Suprapubic skin (tissue), 4 donors: ENCODE measurements at places on chromosomes 2 and 18. TPM values are rescaled to one million over a fixed set of nuclear protein-coding genes. Genes with fewer than 3 reads are reported as not detected.

DNA sequence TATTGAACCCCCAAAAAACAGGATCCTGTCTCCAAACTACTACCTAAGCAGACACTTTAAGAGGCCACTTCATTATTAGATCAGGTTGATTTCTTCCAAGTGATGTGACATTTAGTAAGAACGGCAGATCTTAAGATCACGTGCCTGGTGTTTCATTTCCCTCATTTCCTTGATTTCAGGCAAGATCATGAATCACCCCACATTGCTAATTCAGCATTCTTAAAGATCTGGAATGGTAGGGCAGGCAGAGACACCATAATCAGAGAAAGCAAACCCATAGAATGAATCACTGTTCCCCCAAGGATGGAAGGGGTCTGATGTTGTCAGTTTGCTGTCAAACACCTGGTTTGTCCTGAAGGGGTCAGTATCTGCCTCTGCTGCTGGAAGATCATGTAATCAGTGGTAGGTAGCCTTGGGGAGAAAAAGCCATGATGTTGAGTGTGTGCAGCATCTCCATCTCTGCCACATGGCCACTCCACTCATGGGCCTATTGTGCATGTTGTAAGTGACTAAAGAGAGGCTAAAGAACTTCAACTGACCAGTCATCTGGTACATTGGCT, 133.9 kb downstream of the ARHGAP15 start:
- no peaks in the 10 kb centered on the region for H3K36me3 ChIP-seq
- no peak overlapping the region for H3K4me3 ChIP-seq
- peaks cover 3% of the 10 kb centered on the region for H3K4me1 ChIP-seq
- DNase-seq: no peak
- no peak overlapping the region for H3K27ac ChIP-seq
- no peaks in the 10 kb centered on the region for H3K27me3 ChIP-seq

- H3K36me3 ChIP-seq: peaks cover 95% of the 10 kb centered on the region
- H3K4me3 ChIP-seq: no peak overlapping the region
- no peaks in the 10 kb centered on the region for H3K4me1 ChIP-seq
- H3K27ac ChIP-seq: no peak overlapping the region
- DNase-seq: no peak
- no peaks in the 10 kb centered on the region for H3K27me3 ChIP-seq
These were observed 56.0 kb upstream of the PTH2R start for GRCh38 chr2:208350610-208351009.

DNA sequence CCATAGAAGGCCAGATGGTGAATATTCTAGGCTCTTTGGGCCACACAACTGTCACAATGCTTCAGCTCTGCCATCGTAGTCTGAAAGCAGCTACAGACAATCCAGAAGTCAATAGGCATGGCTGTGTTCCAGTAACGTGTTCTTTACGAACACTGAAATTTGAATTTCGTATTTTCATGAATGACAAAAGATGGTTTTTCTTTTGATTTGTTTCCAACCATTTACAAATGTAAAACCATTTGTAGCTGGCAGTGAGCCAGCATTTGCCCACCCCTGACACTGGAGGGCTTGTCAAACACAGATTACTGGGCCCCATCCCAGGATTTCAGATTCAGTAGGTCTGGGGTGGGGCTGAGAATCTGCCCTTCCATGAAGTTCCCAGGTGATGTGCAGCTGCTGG, 83.0 kb upstream of the ATG16L1 start:
- no peak overlapping the region for H3K4me3 ChIP-seq
- H3K36me3 ChIP-seq: peaks cover 9% of the 10 kb centered on the region
- no peak overlapping the region for H3K27ac ChIP-seq
- H3K4me1 ChIP-seq: no peaks in the 10 kb centered on the region

The EML6 gene
- 5.0 TPM for total RNA-seq

The GKN1 gene
- not detected for total RNA-seq

GRCh38 chr2:33392366-33392765, 84.1 kb upstream of the RASGRP3 start:
- no peaks in the 10 kb centered on the region for H3K36me3 ChIP-seq
- H3K4me1 ChIP-seq: no peaks in the 10 kb centered on the region
- no peak for DNase-seq
- H3K27me3 ChIP-seq: no peaks in the 10 kb centered on the region
- no peak overlapping the region for H3K27ac ChIP-seq

The LRRC30 gene
- total RNA-seq: not detected

The ABCB11 gene
- total RNA-seq: 0.29 TPM

The YPEL5 gene
- 102 TPM for total RNA-seq

DNA sequence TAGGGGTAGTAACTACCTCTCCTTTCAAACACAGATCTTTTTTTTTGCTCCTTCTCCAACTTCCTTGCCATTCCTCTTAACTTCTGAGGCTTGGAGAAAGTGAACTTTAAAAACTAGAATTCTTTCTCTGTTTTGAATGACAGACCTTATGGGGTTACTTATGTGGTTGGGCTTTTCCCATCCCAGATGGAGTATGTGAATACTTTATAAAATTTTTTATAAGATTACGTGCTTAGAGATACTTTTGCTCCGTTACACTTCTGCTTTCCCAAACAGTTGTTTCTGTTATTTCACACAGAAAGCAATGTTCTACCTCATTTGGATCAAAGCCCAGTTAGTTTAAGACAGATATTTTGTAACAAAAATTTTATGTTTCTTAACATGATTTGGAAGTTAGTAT, 20.2 kb downstream of the GREB1L start:
- H3K4me3 ChIP-seq: no peak overlapping the region
- DNase-seq: no peak
- no peak overlapping the region for H3K27ac ChIP-seq
- no peaks in the 10 kb centered on the region for H3K36me3 ChIP-seq

The SCLY gene
- total RNA-seq: 14.5 TPM

DNA sequence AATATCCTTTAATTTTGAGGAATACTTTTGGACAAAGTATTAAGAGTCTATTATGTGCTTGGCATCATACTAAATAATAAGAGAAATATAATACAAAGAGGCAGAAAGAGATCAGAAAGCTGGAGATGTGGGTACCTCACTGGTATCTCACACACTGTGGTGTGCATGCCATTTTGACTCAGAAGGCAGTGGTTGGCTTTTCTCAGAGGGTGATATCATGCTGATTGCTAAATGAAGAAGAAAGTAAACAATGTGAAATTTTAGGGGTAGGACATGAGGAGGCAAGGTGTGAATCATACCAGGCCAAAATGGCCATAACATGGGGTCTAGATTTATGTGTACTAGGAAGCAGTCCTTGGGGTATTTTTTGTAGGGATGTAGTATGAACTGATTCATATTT, 16.6 kb upstream of the SPOPL start:
- H3K4me1 ChIP-seq: peaks cover 2% of the 10 kb centered on the region
- no peaks in the 10 kb centered on the region for H3K36me3 ChIP-seq
- H3K4me3 ChIP-seq: no peak overlapping the region

GRCh38 chr2:190088917-190089316, 26.4 kb upstream of the MSTN start:
- no peaks in the 10 kb centered on the region for H3K4me1 ChIP-seq
- no peaks in the 10 kb centered on the region for H3K27me3 ChIP-seq
- no peaks in the 10 kb centered on the region for H3K36me3 ChIP-seq
- H3K27ac ChIP-seq: no peak overlapping the region
- no peak for DNase-seq

DNA sequence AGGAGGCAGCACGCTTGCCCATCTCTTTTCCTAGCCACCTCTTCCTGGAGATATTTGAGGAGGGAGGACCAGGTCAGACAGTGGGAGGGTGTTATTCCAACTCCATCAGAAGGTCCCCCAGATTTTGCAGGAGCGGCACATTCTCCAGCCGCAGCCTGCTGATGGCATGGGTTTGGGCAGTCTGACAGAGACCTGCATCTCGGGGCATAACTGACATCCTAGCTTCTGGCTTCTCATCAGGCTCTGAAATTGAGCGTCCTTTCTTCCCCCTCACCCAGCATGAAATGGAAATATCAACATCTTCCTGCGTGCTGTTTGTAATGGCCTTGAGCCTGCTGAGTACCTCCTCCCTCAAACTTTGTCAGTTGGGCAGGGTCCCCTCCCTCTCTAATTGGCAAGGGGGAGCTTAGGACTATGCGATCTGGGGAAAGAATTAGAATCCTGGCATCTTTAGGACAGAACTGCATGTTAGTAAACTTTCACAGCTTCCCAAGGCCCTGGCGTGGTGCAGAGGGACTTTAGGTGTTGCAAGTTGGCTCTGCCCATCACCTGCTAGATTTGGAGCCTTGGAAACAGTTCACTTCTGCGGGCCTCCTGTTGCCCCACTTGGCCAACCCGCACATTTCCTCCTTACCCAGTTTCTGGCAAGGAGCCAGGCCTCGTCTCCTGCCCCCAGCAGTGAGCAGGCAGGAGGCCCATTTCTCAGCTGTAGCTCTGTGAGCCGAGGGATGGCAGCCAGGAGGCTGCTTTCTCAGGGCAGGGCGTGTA, 2.2 kb downstream of the ITM2C start:
- H3K4me1 ChIP-seq: peaks cover 40% of the 10 kb centered on the region
- no peak for DNase-seq
- no peaks in the 10 kb centered on the region for H3K36me3 ChIP-seq
- no peak overlapping the region for H3K4me3 ChIP-seq

- H3K36me3 ChIP-seq: no peaks in the 10 kb centered on the region
- H3K4me1 ChIP-seq: no peaks in the 10 kb centered on the region
- no peak overlapping the region for H3K27ac ChIP-seq
- peak; percentile 77 for DNase-seq
- peaks cover 8% of the 10 kb centered on the region for H3K27me3 ChIP-seq
These were observed 11.4 kb upstream of the ALPI start for GRCh38 chr2:232444409-232445148.

GRCh38 chr18:8537400-8537799, 71.8 kb upstream of the RAB12 start:
- no peak overlapping the region for H3K4me3 ChIP-seq
- no peaks in the 10 kb centered on the region for H3K27me3 ChIP-seq
- no peak for DNase-seq
- no peaks in the 10 kb centered on the region for H3K4me1 ChIP-seq

GRCh38 chr2:213490087-213490486, 205.8 kb downstream of the SPAG16 start:
- H3K36me3 ChIP-seq: no peaks in the 10 kb centered on the region
- no peak overlapping the region for H3K4me3 ChIP-seq
- no peak overlapping the region for H3K27ac ChIP-seq

The PLEKHB2 gene
- 59.9 TPM for total RNA-seq

The TUBA3D gene
- not detected for total RNA-seq

The FAM110C gene
- total RNA-seq: 14.0 TPM

DNA sequence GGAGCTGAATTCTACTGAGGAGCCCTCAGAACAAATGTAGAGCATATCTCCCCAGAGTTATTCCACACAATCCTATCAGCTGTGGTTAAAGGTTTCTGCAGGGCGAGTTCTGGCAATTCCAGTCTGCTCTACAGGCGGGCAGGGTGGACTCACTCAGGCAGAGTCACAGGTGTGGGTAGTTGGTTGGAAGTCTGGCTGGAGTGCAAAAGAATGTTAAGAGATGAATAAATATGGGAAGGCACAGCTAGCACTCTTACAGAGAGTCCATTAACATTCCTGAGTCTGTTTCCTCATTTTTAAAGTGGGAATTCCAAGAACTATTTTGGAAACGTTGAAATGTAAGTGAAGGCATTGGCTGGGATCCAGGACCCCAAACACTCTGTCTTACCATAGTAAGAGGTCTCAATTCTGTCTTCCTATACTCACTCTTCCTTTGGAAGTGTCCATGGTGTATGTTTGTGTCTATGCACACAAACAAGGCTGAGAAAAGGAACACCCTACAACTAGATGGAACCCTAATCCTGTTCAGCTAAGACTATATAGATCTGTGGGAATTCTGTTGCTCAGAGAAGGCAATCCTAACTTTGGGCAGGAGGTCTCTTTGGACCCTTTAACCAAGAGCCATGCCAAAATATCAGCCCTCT, 63.3 kb upstream of the AQP4 start:
- DNase-seq: no peak
- H3K27me3 ChIP-seq: no peaks in the 10 kb centered on the region
- H3K4me1 ChIP-seq: no peaks in the 10 kb centered on the region

DNA sequence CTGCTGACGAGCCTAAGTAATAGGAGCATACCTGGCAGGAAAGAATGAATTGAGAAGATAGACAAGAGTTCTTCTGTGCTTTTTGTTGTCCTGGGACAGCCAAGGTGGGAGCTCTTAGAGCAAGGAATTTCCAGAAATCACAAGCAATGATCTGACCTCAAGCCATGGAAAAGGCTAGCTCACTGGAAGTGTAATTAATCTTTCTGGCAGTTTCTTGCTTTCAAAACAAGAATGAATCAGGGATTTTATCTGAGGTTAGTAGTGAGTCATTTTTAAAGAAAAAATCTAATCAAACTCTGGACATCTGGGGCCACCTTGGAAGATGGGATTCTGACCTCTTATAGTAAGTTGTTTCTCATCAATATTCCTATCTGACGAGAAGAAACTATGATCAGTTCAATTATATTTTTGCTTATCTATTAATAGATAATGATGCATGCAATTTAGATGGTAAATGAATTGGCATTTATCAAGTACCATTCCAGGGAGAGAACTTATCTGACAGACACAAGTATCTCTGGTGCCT, 98.0 kb downstream of the ADCYAP1 start:
- no peaks in the 10 kb centered on the region for H3K36me3 ChIP-seq
- no peaks in the 10 kb centered on the region for H3K27me3 ChIP-seq

The STAT4 gene
- total RNA-seq: 0.81 TPM

The LIMS4 gene
- total RNA-seq: not detected

- no peaks in the 10 kb centered on the region for H3K4me1 ChIP-seq
- no peaks in the 10 kb centered on the region for H3K36me3 ChIP-seq
- H3K27ac ChIP-seq: no peak overlapping the region
- H3K27me3 ChIP-seq: peaks cover 18% of the 10 kb centered on the region
- no peak for DNase-seq
These were observed 191.5 kb upstream of the SALL3 start for GRCh38 chr18:78788161-78788560.

DNA sequence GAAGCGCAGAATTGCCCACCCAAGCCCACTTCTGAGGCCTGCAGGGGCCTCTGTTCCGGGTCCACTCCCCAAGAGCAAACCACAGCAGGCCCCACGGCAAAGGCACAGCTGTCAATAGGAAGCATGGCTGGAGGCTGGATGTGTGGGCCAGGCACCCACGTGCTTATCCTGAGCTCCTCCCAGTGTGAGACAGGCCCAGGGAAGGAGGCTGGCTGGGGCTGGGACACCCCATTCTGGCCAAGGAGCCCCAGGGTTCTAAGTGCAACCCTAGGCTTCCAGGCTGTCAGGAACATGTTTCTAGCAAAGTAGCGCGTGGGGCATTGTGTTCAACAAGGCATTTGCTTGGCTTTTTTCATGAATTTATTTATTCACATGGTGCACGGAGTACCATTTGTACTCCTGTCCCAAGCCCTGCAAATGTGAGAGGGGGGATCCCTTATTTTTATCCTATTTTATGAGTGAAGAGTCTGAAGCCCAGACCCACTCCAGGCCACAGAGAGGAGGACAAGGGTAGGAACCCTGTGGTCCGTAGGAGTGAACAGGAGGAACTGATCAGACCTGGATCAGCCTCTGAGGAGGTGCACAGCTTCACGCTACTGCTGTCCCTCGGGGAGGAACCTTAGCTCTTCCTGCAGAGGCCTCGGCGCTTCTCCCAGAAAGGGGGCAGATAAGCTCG, 6.1 kb upstream of the RAB17 start:
- no peaks in the 10 kb centered on the region for H3K36me3 ChIP-seq
- H3K4me3 ChIP-seq: no peak overlapping the region
- H3K4me1 ChIP-seq: peaks cover 20% of the 10 kb centered on the region
- no peak overlapping the region for H3K27ac ChIP-seq
- no peaks in the 10 kb centered on the region for H3K27me3 ChIP-seq

The SLC4A5 gene
- 3.2 TPM for total RNA-seq

- peaks cover 5% of the 10 kb centered on the region for H3K4me1 ChIP-seq
- no peak for DNase-seq
- H3K4me3 ChIP-seq: no peak overlapping the region
These were observed 322.2 kb downstream of the IRS1 start for GRCh38 chr2:226477221-226478108.
